ENCODE measurements at places on chromosomes 6 and 20.

DNA sequence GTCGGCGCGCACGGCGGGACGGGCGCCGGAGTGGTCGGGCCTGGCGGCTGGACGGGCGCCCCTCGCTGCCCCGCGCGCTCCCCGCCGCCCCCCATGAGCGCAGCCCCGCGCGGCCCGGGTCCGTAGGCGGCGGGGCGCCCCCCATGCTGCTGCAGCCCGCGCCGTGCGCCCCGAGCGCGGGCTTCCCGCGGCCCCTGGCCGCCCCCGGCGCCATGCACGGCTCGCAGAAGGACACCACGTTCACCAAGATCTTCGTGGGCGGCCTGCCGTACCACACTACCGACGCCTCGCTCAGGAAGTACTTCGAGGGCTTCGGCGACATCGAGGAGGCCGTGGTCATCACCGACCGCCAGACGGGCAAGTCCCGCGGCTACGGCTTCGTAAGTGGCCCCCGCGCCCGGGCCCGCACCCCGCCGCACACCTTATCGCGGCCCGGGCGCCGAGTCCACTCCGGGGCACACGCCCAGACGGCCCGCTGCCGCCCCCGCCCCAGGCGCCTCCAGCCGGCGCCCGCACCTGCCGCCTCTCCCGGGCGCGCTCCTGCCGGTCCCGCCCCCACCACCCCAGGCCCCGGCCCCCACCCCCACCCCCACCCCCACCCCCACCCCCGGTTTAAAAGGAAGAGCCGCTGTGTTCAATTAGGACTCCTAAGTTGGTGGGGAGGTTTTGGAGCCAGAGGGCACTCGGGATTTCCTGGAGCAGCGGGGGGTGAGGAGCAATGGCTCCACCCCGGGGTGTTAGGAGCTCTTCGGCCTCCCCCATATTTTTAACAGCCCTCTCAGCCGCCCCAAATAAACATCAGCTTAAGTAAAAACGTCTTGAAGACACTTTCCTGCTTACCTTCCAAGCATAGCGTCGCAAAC, 474 bp downstream of the RBM38 start:
- DNase-seq = no peak

GRCh38 chr20:50455656-50456451, 54.3 kb upstream of the PTPN1 start:
- no peak for DNase-seq

DNA sequence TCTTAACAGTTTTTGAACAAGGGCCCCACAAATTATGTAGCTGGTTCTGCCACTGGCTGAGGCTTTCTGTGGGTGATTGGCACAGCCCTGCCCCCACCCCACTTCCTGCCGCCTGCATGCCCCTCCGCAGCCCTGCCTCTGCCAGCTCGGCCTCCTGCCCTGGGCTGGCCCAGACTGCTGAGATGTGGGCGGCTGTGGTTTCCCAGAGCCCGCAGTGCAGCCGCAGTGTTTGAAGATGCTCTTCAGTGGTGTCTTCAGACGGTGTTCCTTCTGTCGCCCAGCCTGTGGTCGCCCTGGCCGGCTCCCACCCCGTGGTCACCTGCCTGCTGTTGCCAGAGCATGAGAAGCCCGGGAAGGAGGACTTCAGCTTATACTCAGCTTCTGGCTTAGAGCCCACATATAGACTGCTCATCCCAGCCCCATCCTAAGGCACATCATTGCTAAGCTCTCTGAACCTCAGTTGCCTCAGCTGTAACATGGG, 154.3 kb downstream of the VEGFA start:
- no peak for DNase-seq

DNA sequence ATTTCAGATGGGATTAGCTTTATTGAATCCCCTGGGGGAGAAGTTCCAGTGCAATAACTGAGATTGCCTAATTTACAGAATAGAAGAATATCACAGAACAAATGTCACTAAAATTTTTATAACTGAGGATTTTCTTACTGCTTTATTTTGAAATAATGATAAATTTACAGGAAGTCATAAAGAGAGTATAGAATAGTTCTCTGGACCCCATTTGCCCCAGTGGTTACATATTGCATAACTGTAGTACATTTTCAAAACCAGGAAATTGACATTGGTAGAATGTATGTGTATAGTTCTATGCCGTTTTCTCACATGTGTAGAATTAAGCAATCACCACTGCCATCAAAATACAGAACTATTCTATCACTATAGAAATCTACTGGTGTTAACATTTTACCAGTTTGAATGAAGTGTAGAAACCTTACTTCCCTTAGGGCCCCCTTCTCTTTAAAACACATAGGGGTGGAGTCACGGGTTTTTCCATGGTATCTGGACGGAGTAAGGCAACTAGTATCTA, 18.3 kb downstream of the KIF6 start:
- DNase-seq = no peak

DNA sequence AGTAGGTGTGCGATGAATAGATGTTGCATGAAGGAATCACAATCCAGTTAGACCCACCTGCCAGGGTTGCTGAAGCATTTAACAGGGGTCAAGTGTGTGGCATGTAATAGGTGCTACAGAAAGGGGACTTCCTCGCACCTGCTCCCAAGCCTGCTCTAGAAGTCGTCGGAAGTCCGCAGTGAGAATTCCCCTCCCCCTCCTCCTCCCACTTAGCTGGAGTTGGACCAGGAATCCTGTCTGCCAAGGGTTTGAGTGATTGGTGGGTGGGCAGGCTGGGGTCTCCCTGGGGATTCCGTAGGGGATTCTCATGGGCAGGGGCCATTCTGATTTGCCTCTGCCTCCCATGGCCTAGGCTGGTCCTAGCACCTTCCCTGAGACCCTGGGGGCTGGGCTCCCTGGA, 10.3 kb downstream of the SCRT2 start:
- DNase-seq = no peak

DNA sequence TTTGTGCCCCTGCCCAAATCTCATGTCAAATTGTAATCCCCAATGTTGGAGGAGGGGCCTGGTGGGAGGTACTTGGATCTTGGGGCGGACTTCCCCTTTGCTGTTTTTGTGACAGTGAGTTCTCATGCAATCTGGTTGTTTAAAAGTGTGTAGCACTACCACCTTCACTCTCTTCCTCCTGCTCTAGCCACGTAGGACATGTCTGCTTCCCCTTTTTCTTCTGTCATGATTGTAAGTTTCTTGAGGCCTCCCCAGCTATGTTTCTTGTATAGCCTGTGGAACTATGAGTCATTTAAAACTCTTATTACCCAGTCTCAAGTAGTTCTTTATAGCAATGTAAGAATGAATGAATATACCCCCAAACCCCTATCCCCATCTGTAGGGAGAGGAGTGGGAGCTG, 1013.7 kb upstream of the MAP3K7 start:
- DNase-seq = no peak
